Omental fat pad (tissue), 4 donors: ENCODE measurements at places on chromosomes 3 and 15.

DNA sequence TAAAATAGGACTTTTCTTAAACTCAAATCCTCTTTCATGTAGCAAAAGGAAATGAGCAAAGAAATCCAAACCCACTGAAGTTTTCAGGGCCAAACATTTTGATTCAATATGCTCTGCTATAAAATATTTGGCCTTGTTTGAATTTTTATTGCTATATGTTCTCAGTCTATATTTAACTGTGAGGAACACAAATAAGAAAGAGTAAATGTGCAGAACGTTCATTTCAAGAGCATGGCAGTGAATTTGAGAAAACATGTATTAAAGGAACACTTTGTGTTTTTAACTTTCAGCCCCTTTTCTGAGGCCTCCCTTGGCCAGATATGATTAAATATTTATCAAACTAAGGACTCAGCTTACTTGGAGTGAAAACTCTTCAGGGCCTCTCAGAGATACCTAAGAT lies 124.7 kb upstream of the CCNL1 start:
- DNase-seq, result no peak

- DNase-seq, result no peak
These were observed 360.9 kb downstream of the ZNF385D start for GRCh38 chr3:21390136-21390535.

DNA sequence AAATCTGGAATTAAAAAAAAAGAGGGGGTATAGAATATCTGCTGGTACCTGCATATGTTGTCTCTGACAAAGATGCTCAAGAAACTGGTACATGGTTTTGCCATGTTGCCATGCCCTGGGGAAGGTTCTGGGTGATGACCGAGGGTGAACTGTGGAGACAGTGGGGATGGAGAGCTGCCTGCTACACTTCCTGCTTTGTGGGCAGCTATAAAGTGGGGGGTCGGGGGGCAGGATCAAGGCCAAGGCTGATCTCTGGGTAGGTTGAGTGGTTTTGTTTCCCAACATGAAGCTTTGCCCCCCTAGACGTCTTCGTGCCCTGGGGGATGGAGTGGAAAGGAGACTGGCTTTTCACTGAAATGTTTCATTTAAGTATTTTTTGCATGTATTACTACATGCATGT lies 74.6 kb downstream of the IQSEC1 start:
- no peak for DNase-seq

- no peak for DNase-seq
These were observed 42.2 kb downstream of the NGRN start for GRCh38 chr15:90307661-90308060.

DNA sequence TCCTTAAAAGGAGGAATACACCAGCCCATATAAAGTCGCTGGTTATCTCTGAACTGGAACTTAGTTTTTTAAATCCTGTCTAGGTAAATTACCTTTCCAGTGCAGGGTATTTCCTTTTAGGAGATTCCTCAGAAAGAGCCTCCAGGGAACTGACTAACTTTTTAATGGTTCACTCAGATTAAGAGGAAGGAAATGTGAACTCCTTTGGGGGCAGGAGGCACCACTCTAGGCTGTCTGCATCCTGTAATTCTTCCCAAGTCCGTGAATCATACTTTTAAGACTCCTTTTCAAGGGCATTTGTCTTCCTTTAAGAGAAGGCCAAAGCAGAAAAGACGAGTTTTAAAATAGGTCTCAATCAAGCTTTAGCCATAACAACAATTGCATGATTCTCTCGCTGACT lies 871.2 kb upstream of the NR2F2 start:
- no peak for DNase-seq

- DNase-seq, result no peak
These were observed 15.3 kb upstream of the ADCY5 start for GRCh38 chr3:123464211-123464610.

DNA sequence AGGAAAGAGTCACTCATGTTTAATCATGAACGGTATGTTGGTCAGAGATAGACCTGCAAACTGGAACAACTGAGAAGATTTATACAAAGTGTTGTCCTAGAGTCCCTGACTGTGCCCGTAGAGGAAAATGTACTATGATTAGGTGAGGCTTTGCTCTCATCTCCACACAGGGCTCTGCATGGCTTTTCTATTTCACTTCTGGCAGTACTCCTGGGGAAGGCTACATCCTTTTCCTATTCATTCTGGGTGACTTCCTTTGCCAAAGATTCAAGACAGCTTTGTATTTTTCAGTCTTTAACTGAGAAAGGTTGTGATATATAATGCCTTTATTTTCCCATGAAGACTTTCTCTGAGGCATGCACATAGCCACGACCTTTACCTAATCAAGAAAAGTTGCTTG lies 414.7 kb downstream of the ZBTB20 start:
- DNase-seq, result no peak

DNA sequence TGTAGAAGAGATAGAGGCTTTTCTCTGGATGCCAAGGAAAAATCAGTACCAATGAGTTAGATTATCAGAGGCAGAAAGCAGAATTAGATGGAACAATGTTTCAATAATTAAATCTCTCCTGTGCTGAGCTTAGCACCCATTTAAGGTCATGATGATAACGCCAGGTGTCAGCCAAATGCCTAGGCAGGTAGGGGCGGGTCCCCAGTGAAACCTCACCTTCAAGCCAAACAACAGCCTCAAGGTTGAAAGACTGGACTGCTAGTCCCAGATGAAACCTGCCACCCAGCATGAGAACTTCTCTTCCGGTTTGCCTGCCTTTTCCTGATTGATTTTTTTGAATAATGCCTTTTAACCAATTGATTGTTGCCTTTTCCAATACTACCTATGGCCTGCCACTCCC lies 363.0 kb downstream of the PLOD2 start:
- DNase-seq, result no peak
